Right renal cortex interstitium (tissue), 3 donors: ENCODE measurements at places on chromosomes 3 and 15. TPM values are rescaled to one million over a fixed set of nuclear protein-coding genes. Genes with fewer than 3 reads are reported as not detected.

NCEH1 gene
- polyA plus RNA-seq = 4.3 TPM

C3orf22 gene
- 0.10 TPM for polyA plus RNA-seq

SERINC4 gene
- polyA plus RNA-seq = 0.23 TPM

SATB1 gene
- 42.3 TPM for polyA plus RNA-seq

ETV5 gene
- 28.9 TPM for polyA plus RNA-seq

GOLGA8O gene
- polyA plus RNA-seq = not detected

FEZF2 gene
- not detected for polyA plus RNA-seq

CLSTN2 gene
- 1.5 TPM for polyA plus RNA-seq

DNA sequence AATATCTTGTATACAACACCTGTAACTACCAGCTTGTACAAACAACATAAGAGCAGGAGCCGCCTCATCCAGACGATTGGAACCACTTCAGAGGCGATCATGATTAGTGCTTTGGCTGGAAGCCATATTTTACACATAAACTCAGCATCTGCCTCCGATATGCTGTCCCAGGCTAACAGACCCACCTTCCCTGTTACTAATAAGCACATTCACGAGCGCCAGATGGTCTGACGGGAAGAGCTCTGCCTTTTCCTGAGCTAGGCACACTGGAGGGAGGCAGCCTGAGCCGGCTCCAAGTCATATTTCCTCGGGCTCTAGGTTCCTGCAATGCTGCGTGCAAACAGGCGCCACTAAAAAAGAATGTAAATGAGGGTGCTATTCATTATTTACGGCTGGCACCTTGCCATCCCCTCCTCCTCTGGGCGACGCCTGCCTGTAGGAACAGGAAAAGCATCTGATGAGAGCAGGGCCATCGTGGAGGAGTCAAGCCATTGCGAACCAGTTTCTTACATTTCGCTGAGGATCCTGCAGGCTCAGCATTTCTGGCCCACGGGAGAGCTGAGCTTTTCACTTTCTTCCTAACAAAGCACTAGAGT, 98.2 kb downstream of the ANXA2 start:
- no peak for DNase-seq

GRCh38 chr15:47473832-47474231, 243.5 kb upstream of the SEMA6D start:
- DNase-seq = no peak

GRCh38 chr3:53650424-53650823, 156.0 kb downstream of the CACNA1D start:
- no peak for DNase-seq

DNA sequence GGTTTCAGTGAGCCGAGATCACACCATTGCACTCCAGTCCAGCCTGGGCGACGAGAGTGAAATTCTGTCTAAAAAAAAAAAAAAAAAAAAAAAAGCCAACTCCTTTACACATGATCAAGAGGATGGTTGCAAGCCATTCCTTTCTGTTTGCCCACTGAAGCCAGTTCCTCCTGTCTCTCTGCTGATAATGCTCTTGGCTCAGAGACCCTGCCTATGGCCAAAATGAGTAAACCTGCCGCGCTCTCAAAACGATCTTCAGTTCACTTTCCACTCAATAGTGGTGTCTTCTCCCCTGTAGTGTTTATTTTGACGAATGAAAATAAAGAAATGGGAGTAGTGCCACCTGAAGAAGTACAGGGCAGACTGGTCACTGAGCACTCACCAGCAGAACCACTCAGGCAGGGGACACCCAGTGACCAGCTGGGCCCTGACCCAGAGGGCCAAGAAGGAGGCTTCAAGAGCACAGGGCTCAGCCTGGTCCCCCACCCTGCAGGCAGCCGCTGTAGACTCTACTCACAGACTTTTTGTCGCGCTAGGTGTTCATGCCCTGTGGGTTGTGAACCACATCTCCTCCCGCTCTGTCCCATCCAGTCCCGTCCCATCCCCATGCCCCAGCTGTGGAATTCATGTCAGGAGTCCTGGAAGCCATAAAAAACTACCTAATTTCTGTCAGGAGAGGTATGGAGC, 23.6 kb downstream of the GRAMD2A start:
- no peak for DNase-seq

DNA sequence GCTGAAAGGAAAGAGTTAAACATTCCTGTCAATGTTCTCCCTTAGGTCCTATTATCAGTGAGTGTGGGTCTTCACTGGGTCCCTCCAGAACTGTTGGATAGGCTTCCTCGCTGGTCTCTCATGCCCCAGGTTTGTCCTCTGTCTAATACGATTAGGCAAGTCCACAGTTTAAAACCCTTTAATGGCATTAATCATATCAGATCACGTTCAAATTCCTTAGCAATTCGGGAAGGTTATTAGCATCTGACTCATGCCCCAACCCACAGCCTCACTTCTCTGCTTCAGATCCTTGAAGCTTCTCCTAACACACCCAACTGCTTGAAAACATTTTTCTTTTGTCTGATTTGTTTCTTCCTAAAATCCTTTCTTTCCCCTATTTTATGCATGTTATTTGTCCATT, 224.3 kb upstream of the ATP10A start:
- DNase-seq = no peak

GRCh38 chr3:42071904-42072812, 19.0 kb upstream of the TRAK1 start:
- no peak for DNase-seq

DNA sequence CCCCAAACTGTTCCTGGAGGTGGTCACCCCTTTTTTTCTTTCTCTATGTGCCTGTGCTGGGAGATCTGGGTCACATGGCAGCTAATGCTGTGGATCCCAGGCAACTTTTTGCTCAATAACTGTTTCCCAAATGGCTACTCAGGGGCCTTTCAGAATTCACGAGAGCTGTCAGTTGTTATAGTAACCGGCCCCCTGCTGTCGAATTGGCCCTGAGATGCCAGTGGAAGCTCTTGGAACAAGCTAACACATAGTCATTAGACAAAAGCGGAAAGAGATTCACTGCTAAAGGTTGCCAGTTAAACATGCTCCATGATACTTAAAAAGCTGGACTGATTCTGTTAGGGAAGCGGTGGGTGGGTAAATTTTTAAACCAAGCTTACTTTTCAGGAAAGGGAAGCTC, 144.1 kb downstream of the FEZF2 start:
- no peak for DNase-seq

DNA sequence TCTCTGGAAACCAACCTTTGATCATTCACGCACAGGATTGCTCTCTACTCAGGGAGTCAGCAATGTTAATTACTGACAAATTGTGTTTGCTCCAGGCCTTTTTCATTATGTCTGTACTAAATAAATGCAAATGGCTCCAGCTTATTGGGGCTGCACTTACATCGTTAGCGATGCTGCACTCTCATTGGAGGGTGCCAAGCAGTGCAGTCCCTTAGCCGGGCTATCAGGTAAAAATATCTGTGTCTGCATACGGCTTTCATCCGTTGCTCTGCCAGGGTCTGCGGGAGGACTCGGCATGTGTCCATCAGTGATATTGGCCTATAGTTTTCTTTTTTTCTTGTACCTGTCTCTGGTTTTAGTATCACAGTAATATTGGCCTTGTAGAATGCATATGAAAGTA, 471.5 kb upstream of the CADM2 start:
- DNase-seq = no peak

GRCh38 chr3:39577541-39577940, 110.1 kb downstream of the MOBP start:
- no peak for DNase-seq

DNA sequence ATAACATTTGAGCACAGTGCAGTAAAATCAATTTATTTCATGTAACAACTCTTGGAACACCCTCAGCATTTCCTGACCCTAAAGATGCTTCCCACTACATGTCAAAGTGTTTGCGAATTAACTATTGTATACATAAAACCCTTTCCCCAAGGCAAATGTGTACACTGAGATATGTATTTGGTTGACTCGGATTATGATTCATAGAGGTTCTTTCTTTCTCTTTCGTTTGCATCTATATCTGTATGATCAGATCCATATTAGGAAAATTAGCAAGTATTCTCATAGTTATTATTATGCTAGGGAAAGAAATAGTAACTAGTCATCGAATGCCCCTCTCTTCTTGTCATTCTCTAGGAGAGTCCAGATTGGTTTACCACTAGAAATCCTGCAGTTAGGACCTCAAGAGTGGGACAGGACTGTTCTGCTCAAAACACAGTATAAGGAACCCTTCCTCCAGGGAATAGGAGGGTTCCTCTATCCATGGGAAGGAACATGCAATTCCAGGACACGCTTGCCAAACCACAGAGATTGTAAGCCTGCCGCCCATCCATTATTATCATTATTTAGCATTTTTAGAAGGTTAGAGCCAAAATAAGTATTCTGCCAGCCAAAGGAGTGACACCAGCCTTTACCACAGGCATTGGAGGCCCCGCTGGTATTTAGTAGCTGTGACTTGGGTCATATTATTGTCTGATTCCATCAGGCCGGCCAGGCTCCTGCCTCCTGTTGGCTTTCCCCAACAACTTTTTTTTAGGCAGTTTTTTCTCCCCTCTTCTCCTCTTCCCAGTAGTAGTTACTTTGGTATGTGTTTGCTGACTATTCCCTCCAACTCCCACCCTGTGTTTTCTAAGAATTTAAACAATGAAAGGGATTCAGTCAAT, 100.7 kb downstream of the GALK2 start:
- DNase-seq = no peak

DNA sequence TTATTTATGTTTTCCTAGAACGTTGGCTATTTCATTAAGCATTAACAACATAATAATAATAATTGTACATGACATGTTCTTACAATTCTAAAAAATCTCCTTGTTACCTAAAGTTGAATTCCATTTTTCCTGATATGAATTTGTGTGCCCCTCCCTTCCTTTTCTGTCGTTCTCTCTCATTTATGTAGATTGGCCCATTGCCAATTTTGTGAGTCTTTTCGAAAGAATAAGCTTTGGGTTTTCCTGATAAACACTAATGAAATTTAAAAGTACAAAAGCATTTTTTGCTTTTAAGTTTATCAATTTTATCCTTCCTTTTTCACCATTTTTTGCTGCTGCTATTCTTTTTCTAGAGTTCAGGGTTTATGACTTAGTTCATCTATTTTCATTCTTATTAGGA, 44.9 kb downstream of the PRR23E start:
- DNase-seq = no peak

- no peak for DNase-seq
Measured at GRCh38 chr3:174532776-174533175, 326.4 kb upstream of the NAALADL2 start.

- no peak for DNase-seq
Measured at GRCh38 chr15:60652870-60653269, 173.9 kb upstream of the ICE2 start.

DNA sequence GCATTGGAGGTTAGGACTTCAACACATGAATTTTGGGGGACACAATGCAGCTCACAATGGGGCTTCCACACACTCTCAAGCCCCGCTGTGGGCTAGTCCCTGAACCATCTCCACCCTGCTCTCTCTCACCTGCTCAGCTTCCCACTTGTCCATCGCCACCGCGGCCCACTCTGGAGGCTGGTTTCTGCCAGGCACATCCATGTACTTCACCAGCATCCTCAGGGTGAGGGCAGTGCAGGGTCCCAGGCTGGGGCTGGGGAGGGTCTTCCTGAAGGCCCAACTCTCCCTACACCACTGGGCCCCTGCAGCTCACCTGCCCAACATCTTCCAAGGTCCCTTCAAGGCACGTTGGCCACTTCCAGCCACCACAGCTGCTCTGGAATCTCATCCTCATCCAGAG, 46.4 kb downstream of the KLF15 start:
- no peak for DNase-seq

DNA sequence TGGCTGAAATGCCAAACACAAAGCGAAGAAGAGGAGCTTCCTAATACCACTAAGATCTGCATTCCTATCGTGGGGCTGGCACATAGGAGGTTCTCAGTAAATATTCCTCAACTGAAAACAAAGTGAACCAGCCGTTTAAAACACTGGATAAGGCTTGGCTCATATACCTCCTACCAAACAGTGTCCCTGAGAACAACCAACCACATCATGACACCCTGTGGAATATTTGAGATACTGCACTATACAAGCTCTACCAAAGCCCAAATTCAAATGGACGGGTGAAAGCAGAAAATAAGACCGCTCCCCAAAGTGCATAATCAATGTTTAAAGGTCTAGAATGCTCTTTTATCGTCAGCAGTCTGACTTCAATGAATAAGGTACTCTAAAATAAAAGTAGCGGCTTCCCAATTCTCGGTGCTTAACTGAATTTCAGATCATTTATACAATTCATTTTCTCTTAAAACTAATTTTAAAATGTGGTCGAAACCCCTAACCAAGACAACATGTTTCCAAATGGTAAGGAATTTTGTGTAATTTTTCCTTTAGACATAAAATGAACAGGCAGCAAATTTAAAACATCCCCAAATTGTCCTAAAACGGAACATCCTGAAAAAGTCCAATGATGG, 425.8 kb downstream of the ERC2 start:
- DNase-seq = peak; percentile 27

- no peak for DNase-seq
Measured at GRCh38 chr3:38169027-38169317, 3.6 kb downstream of the OXSR1 start.

DNA sequence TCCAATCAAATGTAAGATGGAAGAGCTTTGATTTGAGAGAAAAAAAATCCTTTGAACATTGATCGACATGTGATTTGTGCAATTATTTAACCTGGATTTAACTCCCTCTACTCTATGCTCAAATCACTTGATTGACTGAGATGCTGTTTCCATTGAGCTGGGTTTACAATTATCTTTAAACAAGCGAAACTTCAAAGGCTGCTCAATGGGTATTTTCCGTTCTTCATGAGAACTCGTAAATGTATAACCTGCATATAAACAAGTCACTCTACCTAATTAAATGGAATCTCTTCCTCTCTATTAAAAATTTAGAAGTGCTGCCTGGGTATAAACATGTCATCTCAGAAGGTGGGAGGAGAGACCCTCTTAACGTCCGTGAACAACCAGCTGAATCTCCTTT, 71.9 kb downstream of the ANXA2 start:
- no peak for DNase-seq

GRCh38 chr15:69224383-69224782, 63.9 kb downstream of the GLCE start:
- DNase-seq = no peak

GRCh38 chr15:85404918-85405866, 24.8 kb downstream of the AKAP13 start:
- no peak for DNase-seq

DNA sequence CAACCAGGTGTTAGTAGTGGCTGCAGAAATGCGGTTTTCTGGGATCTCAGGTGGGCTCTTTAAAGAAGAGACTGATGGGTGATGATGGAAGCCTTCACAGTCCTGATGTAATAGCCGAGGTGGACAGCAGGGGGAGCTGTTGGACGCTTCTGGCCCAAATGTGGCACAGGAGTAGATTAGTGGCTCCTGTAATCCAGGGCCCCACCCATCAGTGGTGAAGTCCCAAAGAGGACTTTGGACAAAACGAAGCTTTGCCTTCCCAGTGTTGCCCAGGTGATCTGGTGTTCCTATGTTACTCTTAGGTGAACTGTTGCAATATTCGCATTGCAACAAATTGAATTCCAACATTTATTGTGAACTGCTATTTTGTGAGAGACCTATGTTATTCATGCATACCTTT, 31.8 kb upstream of the MYZAP start:
- no peak for DNase-seq

DNA sequence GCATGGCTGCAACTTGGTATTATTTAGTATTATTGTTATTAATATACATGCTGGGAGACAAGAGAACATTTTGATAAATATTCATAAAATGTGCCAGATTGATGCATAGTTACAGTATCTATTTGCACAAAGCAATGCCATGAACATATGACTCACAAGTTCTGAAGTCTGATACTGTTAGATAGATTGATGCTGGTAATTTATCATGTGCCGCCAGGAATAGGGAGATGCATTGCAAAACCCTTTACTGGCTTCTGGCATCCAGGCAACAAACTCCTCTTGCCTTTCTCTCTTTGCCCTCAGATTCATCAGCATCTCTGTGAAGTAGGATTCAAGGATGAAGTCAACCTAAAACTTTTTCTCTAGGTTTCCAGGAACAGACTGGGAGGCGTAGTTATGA, 41.0 kb upstream of the SLC25A26 start:
- DNase-seq = no peak
